ENCODE measurements at places on chromosomes 6 and 20.

GRCh38 chr6:136173519-136174507 lies 76.3 kb downstream of the MTFR2 start:
- no peak for DNase-seq

GRCh38 chr6:110103260-110103659 lies 76.2 kb downstream of the WASF1 start:
- DNase-seq = no peak

DNA sequence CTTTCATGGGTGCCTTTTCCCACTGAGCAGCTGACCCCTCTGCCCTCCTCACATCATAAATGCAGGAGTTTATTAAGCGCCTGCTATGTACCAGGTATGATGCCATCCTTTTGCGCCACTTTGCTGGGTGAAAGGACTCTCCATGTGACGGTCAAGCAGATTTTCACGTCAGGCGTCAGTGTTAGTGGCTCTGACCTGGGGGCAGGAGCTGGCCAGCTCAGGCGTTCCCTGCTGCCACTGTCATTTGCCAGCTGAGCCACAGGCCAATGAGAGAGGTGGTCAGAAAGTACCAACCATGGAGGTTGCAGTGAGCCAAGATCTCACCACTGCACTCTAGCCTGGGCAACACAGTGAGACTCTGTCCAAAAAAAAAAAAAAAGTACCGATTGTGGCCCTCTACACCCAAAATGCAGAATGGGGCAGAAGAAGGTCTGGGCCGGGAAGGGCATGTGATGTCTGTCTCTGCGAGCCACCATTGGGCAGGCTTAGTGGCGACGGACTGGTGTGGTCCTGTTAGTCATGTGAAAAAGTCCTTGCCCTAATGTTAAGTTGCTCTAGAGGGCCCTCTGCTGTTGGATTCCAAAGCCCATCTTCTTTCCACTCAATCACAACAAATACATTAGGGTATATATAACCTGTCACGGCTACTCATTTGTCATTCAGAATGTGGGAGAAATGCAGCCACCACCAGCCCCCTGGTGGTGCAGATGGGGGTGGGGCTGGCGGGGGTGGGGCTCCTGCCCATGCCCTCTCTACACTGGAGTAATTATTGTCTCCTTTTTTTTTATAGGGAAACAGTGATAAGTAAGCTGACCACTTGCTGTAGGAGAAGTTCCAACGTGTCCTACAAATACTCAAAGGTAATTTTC lies 18.4 kb upstream of the SLC22A1 start:
- no peak for DNase-seq

DNA sequence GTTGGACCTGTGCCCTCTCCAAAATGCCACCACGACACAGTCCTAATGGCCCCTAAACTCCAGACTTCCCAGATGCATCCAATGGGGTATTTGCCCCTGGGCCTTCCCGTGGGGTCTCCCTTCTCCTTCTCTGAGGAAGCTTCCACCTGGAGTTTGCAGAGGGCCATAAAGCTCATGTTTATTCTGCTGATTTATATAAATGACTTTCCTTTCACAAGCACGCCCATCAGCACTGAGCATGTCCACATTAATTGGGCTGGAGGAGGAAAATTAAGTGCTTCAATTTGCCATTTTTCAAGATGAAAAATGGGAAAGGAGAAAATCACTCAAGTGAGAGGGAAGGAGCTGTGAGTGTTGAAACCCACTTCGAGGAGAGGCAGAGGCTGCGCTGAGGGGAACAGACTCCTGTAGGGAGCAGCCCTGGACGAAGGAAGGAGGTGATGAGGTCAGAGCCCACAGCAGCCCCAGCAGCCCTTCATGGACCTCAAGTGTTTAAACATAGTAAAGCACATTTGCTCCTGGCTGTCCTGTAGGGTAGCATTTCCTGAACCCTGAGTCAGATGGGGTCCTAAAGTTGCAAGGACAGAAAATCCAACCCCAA lies 434.9 kb upstream of the SULF2 start:
- no peak for DNase-seq

DNA sequence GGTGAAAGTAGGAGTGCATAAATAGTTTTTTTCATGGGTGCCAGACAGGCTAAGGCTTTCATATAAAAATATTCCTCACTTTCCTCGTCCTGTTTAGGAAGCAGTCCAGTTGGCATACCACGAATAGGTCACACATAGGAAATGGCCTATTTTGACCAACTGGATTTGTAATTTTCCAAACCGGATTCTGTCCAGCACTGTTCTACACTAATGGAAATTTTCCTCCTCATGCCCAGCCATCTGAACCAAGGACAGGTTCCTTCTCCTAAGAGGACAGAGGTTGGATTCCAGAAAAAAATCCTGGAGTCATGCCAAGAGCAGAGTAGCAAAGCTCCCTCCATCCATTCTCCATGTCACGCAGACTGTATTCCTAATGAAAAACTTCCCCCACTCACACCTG lies 43.1 kb downstream of the PANK2 start:
- DNase-seq = no peak

DNA sequence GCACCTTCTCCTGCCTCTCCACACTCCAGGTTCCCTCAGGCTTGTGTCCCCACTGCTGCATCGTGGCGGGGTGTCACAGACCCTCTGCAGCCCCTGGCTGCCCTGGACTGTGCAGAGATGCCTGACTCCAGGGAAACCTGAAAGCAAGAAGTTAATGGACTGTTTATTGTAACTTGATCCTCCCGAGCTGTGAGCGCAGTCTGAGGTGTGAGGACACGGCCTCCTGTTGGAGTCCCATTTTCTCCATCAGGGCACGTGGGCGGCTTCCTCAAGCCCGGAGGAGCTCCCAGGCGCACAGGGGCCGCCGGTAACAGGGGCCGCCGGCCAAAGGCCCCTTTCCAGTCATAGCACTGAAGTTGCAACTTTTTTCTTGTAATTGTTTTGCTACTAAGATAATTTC lies 16.9 kb downstream of the RBM38 start:
- no peak for DNase-seq

DNA sequence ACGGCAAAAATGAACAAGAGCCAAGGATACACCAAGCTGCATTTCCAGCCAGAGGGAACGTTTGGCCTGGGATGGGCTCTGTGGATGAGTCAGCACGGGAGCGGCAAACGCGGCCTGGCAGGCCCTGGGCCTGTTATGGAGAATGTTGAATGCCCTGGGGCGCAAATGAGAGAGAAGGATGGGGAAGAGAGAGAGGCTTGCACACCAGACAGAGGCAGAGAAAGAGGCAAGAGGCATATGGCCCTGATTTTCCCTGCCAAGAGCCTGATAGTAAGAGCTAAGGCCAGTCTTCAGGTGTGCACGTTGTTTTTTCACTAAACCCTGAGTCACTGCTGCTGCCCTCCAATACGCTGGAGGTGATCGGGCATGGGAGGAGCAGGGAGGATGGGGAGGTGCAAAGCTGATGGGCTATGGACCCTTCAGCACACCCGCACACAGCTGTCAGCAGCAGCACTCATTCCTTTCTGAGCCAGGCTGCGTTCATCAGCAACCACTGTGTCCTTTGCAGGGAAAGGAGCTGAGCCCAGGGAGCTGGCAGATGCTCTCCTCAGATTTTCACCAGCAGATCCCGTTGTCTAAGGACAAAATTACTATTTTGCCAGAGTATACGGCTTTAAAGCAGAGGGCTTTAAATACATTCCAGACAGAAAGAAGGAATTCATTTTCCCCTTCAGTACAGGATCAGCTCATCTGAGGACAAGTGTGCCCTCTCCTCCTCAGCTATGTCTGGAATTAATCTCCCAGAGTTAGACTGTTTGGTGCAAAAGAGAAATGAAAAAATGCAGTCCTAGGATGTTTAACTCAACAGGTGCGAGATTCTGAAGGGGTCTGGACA lies 61.7 kb upstream of the SLC22A23 start:
- no peak for DNase-seq

DNA sequence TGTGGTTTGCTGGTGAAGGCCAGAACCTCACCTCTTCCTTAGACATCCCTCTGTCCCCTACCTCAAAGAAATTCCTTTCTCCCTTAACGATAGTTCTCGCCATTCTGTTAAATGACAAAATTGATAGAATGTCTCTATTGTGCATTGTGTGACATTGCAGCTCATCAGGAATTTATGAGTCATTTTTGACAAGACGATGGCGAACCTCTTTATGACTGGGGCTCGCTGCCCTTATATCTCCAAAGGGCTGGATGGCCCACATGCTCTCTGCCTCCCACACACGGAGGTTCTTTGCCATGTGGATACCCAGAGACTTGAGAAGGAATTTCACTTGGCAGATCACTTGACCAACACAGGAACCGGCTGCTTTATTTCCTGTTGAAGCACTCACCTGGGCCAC lies 66.8 kb upstream of the RPS6KA2 start:
- no peak for DNase-seq

DNA sequence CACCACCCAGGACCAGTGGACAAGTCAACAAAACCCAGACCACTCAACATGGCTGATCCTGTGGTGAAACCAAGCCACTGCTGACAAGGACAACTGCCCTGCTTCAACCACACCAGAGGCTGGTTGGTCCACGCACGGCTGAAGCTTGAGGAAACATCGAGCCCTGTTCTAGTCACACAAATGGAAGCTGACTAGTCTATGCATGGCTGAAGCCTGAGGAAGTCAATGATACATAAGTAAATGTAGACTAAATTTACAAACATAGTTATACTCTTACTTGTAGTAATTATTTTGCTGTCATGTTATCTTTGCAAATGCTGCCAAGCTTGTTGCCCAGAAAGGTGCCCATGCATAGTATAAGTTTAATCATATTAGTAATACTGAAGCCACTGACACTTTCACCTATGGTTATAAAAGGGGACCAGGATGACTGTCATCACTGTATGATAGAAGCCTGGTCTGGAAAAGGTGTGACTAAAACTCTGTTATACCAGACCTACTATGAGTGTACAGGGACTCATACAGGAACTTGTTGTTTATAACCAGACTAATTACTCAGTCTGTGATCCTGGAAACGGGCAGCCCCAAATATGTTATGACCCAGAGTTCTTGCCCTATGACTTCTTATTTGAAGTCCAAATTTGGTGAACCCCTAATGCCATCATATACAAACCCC lies 5.6 kb downstream of the IL22RA2 start:
- DNase-seq = no peak

- no peak for DNase-seq
Measured at GRCh38 chr20:5608442-5609161, 141.6 kb upstream of the SHLD1 start.

All from GDM1 (cell line).